ENCODE measurements at places on chromosomes 12 and 14.
A peak's percentile ranks its signal among the peaks of the same experiment; 100 is the strongest.

- no peak for DNase-seq
These were observed 296.5 kb upstream of the TMEM132C start for GRCh38 chr12:127970491-127970890.

DNA sequence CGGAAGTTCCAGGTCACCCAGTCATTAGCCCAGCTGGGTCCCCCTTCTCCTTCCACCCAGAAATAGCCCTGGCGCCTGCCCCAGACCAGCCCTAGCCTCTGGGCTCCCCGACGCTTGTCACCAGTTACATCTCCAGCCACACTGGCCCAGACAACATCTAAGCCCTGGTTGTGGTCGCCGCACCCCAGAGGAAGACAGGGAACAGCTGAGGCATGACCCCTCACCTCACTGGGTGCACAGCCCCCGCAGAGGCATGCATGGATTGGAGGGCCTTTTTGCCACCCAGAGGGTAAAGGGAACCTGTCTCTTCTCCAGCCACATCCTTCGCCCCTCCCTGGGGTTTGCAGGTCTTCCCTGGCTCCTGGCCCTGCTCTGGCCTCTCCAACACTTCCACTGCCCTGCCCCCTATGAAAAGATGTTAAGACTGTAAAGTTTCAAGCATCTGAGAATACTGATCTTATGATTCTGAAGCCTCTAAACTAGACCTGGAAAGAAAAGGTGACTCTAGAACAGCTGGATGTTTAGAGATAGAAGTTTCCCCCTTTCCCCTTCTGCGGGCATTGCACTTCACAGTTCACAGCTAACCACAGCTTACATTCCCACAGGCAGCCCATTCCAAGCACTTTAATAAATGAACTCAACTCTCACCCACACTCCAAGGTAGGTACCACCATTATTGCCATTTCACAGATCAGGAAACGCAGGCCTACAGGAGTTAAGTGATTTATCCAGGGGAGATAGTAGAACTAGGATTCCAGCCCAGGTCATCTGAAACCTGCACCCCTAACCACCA is 14.7 kb downstream of the TMEM119 start:
- DNase-seq: no peak

GRCh38 chr14:90274019-90274418 is 17.7 kb downstream of the PSMC1 start:
- no peak for DNase-seq

- DNase-seq: no peak
These were observed 78.6 kb downstream of the SLC24A4 start for GRCh38 chr14:92401561-92401960.

- peak; percentile 55 for DNase-seq
These were observed 31.8 kb downstream of the SLC35F4 start for GRCh38 chr14:57834001-57834598.

- DNase-seq: no peak
These were observed 27.5 kb upstream of the GSG1 start for GRCh38 chr12:13130981-13131380.

DNA sequence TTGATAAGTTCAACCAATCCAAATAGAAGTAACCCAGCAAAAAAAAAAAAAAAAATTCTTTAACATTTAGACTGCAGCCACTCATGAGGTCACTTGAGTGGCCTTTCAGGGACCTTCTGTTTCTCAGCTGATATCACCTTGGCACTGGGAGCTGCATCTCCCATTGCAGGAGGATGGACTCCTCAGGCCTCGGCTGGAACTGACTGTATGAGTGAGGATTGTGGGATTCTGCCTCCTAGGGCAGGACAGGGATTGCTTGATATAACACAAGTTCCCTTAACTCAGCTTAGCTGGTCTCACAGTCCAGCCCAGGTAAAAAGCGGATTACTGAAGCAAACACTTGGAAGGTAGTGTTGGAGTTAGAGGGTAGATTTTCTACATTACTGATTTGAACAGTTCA is 3.5 kb upstream of the GUCY2C start:
- no peak for DNase-seq

- DNase-seq: peak; percentile 50
These were observed 63.4 kb upstream of the CSRP2 start for GRCh38 chr12:76942267-76942666.

- peak; percentile 82 for DNase-seq
These were observed 18.4 kb upstream of the SRGAP1 start for GRCh38 chr12:63826006-63826585.

GRCh38 chr12:12214201-12214600 is 52.6 kb downstream of the LRP6 start:
- no peak for DNase-seq

DNA sequence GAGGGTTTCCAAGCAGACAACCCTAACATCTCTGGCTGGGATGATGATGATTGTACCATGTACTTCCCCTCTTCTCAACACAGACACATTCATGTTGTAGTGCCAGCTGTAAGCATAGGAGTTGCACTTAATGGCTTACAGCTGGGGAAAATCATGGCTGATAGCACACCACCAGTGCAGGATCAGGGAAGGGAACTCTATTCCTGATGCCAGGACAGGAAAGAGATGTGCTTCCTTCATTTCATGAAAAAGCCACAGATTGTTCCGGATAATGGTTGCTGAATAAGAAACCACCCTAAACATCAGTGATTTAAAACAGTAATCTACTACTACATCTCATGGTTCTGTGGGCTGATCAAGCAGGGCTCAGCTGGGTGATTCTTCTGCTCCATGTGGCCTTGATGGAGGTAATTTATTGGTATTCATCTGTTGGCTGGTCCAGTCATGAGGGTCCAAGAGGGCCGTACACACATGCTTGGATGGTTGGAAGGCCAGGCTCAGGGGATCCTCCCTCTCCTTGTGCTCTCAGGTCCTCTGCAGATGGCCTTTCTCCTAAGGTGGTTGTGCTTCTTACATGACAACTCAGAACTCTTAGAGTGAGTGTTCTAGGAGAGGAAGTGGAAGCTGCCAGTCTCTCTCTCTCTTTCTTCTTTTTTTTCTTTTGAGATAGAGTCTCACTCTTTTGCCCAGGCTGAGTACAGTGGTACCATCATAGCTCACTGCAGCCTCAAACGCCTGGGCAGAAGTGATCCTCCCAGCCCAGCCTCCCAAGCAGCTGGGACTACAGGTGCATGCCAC is 16.5 kb downstream of the TRAF3 start:
- DNase-seq: no peak

GRCh38 chr14:50758305-50758704 is 72.7 kb downstream of the NIN start:
- DNase-seq: no peak

GRCh38 chr14:79011091-79011919 is 841.1 kb downstream of the NRXN3 start:
- DNase-seq: peak; percentile 78

GRCh38 chr14:46988312-46988711 is 336.7 kb upstream of the RPL10L start:
- no peak for DNase-seq

DNA sequence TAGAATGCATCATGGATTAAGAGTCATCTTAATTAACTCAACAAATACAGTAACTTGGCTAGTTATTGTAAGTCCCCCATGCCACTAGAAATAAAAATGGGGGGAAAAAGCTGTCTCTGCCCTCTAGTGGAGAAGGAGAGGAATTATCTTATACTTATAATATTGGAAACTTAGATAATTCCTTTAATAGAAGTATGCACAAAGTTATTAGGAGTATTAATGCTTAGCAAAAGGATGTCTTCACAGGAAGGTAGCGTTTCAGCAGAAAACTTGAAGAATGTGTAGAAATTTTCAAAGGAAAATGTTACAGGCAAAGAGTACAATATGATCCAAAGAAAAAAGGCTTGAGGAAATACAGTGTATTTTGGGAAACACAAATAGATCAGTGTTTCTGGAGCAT is 19.8 kb downstream of the OR5AU1 start:
- peak; percentile 34 for DNase-seq

DNA sequence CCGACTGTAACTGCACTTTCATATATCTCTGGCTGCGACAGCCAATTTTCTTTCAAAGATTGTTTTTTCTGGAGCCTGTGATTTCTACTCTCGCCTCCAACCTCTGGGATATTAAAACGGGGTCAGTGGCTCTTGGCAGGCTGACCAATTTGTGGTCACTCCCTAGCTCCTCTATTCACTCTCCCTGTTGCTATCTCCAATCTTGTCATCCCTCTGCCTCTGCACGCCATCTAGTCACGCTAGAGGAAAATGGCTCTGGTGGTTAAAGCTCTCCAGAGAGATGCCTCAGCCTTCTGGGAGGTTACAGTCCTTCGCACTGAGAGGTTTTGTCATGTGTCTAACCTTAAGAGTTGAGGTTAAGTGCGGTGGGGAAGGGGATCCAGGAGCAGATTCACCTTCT is 59.8 kb upstream of the CISTR start:
- DNase-seq: peak; percentile 27

- peak; percentile 17 for DNase-seq
These were observed 40.5 kb downstream of the PSMA6 start for GRCh38 chr14:35332517-35333263.
